ENCODE measurements at places on chromosomes 7 and 10. TPM values are rescaled to one million over a fixed set of nuclear protein-coding genes. Genes with fewer than 3 reads are reported as not detected.

DNA sequence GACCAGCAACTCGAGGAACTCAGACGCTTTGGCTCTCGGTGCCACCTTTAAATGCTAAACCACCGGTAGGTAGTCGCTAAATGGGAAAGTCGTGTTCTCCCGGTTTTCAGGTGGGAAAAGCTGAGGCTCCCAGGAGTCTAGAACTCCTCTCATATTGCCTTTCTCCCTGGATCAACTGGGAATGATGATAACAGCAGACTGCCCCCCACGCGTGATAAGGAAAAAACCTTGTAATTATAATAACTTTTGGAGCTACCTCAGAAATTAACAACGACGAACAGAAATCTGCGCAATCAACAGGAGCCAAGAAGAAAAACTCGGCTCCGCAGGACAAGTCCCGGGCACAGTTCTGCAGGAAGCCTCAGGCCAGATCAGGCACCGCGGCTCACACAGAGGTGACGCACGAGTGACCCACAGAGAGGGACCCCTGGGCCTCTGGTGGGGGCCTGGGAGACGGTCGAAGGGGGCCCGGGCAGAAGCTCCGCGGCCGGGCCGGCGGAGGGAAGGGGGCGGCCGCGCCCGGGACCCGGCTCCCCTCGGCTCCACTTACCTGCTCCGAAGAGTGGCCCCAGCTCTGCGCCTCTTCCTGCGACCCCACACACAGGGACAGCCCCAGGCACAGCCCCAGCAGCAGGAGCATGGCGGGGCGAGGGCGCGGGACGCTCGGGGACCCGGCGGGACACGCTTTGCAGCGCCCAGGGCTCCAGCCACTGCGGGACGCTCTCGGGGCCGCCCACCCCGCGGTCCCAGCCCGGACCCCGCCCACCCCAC, at the start of gene ITIH5:
TSS of gene ITIH5 (minus strand) at position 714 of the 771 bp plus-strand sequence. CDS start at position 640, 74 bp downstream.
- H3K27ac ChIP-seq, result no peak within 1 kb of the TSS
- no peak for DNase-seq
- peaks cover 18% of the 10 kb centered on the region for H3K4me1 ChIP-seq
- peak within 1 kb of the TSS; percentile 78 for H3K4me3 ChIP-seq
- peaks cover 15% of the 10 kb centered on the region for H3K36me3 ChIP-seq

DNA sequence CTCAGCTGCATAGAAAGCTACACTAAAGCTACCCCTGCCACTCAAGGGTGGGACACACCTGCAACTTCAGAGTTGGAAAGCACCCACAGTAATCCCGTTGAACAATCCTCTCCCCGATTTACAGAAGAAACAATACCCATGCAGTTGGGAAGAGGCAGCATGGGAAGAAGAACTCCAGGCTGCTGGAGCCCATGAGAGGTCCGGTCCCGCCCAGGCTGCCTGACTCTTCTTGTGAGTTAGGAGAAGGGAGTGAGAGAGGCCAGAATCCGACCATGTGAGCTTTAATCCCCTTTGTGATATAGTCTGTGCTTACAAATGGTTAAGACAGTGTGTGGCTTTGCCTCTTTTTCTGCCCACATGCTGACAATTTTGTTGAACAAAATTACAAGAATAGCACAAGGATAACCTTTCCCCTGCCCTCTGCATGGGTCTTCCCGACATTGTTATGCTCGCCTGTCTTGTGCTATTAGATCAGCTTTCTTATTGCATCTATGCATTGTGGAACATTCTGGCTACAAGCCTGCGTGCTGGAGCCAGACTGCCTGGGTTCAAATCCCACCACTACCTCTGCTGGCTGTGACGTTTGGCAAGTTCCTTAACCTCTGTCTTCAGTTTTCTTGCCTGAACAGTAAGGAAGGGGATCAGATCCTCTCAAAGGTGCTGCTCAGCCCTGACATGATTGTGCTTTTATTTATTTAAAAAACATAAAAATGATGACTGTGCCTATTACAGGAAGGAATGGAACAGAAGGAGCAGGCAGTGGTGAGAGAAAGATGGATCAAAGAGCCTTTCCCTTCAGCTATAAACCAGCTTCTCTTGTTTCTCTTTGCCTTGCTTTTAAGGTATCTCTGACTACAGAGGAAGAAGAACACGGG, 56.0 kb downstream of the BPGM start:
- H3K27ac ChIP-seq, result no peak overlapping the region
- no peak for DNase-seq
- H3K27me3 ChIP-seq, result no peaks in the 10 kb centered on the region
- peak overlapping the region; percentile 64 for H3K4me3 ChIP-seq
- H3K4me1 ChIP-seq, result no peaks in the 10 kb centered on the region

The ACTR3C gene
- 1.3 TPM for polyA plus RNA-seq

- H3K4me3 ChIP-seq, result no peak overlapping the region
- H3K4me1 ChIP-seq, result peaks cover 6% of the 10 kb centered on the region
- no peak overlapping the region for H3K27ac ChIP-seq
- H3K36me3 ChIP-seq, result peaks cover 7% of the 10 kb centered on the region
Observed at GRCh38 chr7:130048906-130049305, 2.3 kb downstream of the ZC3HC1 start.

DNA sequence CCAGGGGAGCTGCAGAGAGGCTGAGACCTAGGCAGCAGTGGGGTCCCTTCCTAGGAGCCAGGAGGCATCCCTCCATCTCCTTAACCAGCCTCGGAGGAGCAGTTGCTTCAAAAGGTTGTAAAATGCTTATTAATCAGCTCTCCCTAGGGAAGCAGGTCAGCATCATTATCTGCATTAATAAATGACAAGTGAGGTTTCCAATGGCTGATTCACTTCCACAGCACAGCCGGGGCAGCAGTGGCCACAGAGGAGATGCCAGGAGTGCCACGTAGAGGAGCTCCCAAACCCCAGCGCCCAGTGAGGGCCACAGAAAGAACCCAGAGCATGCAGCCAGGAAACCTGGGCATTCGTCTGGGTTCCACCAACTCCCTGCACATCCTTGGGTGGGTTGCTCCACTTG, 8.2 kb upstream of the NPFFR1 start:
- H3K4me3 ChIP-seq, result no peak overlapping the region
- DNase-seq, result no peak
- H3K27ac ChIP-seq, result no peak overlapping the region
- peaks cover 5% of the 10 kb centered on the region for H3K4me1 ChIP-seq
- H3K36me3 ChIP-seq, result no peaks in the 10 kb centered on the region

The TRPV5 gene
- not detected for polyA plus RNA-seq

The TFR2 gene
- polyA plus RNA-seq, result 0.67 TPM

GRCh38 chr10:91590904-91591796, 41.7 kb downstream of the PPP1R3C start:
- H3K4me1 ChIP-seq, result no peaks in the 10 kb centered on the region
- no peak overlapping the region for H3K4me3 ChIP-seq
- no peak for DNase-seq

DNA sequence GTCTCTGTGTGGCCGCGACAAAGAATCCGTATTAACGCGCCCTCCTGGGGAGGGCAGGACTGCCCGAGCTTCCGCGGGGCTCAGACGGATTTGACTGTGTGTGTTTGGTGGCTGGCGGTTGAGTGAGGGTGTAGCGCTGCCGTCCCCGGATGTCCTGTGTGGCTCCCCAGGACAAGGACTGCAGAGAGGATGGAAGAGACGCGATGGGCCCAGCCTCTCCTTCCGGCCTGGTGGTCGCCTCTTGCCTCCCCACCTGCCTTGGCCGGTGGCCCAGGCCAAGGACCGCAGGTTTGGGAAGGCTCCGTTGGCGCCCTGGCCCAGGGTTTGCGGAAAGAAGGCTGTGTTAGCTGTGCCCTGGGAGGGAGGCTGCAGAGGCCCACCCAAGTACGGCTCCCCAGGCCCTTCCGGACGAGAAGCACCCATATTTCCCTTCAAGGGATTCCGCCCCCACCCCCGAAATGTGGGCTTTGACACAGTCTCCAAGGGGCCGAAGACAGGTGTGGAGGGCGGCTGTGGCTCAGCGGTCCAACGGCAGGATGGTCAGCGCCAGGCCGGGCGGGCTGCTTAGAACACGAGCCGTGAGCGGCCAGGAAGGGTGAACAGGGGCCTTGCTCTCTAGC, 2.3 kb downstream of the UNCX start:
- peak overlapping the region; percentile 63 for H3K4me3 ChIP-seq
- H3K27me3 ChIP-seq, result peaks cover 49% of the 10 kb centered on the region
- no peak for DNase-seq
- H3K27ac ChIP-seq, result peak overlapping the region; percentile 85
- peaks cover 4% of the 10 kb centered on the region for H3K36me3 ChIP-seq
- peaks cover 20% of the 10 kb centered on the region for H3K4me1 ChIP-seq

The FAM25C gene
- polyA plus RNA-seq, result not detected

DNA sequence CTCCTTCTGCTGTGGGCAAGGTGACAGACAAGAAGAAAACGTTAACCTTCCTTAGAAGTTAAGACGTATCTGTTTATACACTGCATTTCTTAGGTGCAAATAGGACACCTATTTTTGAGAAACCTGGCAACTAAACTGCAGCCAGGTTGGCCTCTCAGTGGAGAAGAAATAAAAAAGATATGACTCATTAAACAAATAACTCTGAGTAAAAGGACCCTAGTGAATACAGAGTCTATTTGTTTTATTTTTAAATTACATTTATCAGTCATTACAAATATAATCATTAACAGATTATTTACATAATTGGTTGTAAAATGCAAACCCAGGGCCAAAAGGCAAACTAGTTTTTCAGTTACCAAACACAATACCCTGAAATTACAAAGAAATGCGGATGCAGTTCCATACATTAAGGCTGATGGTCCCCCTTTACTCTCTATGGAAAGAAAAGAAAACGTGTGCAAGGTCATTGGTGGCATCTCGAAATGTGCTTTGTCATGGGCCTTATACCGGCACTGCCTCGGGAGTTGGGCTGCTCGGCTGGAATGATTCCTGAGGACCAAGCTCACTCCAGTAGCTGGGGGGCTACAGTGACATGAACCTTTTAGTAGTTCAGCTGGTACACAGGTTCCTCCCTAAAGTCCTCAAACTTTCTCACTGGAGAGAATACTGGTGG, 38.4 kb downstream of the ADRB1 start:
- no peak overlapping the region for H3K27ac ChIP-seq
- DNase-seq, result no peak
- no peaks in the 10 kb centered on the region for H3K27me3 ChIP-seq
- peaks cover 8% of the 10 kb centered on the region for H3K4me1 ChIP-seq

DNA sequence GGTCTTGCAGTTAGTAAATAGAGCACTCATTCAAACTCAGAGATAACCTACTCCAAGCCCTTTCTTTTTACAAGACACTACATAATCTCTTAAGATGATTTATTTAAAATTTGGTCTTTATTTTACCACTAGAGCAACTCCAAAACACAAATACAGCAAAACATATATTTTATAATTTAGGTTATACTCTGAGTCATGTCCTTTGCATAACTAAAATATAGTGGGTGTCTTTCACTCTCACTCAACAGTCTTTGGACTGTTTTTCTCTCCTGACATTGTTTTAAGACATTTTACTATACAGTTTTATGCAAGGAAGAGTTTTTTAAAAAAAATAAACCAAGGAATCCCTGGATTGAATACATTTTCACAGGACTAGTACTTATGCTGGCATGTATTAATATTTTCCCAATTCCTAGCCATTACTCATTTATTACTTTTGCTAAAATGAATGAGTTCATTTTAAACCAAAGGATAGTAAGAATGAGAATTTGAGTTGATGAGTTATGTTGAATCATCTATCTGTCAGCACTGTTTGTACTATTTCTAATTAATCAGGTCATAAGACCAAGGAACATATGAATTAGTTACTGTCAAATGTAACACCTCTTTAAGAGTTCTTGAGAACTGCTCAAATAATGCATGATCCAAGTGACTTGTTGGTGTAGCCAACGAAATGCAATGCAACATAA, 303.1 kb upstream of the FZD1 start:
- peaks cover 16% of the 10 kb centered on the region for H3K36me3 ChIP-seq
- H3K27ac ChIP-seq, result no peak overlapping the region
- no peak for DNase-seq
- H3K4me1 ChIP-seq, result peaks cover 12% of the 10 kb centered on the region
- no peaks in the 10 kb centered on the region for H3K27me3 ChIP-seq
- no peak overlapping the region for H3K4me3 ChIP-seq

The DENND2A gene
- polyA plus RNA-seq, result 0.30 TPM

DNA sequence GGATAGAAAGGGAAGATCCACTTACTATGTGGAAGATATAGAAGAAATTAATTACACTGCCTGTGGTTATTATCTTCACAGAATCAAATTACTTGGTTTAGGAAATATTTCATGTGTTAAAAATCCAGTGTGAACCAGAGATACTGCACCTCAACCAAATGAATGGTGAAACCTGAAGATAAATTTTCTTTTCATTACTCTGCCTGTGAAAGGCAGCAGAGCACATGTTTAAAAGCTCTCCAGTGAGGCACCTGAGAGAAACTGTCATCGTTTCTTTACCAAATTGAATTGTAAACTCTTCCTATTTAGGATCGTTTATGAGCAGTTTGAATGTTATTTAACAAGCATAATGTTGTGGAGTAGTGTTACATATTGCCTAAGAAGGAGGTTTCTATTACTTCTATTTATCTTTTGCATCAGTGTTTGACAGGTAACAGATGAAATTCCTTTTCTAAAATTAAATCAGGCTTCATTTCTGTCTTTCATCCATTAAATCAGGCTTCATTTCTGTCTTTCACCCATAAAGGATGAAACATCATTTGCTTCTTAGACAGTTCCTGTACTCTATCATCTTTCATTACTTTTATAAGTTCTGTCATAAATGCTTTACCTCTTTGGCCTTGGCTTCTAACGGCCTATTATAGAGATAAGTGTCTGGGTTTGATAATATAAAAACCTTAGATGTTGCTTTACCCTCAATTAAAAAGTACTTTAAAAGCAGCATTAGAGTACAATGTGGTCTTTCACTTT, 266.6 kb downstream of the NXPH1 start:
- no peak overlapping the region for H3K4me3 ChIP-seq
- H3K27ac ChIP-seq, result no peak overlapping the region
- H3K27me3 ChIP-seq, result no peaks in the 10 kb centered on the region
- H3K36me3 ChIP-seq, result no peaks in the 10 kb centered on the region

- DNase-seq, result no peak
- H3K27ac ChIP-seq, result no peak overlapping the region
- no peaks in the 10 kb centered on the region for H3K4me1 ChIP-seq
Observed at GRCh38 chr7:128920913-128921582, 10.5 kb upstream of the KCP start.

The FBXO24 gene
- polyA plus RNA-seq, result 1.7 TPM

DNA sequence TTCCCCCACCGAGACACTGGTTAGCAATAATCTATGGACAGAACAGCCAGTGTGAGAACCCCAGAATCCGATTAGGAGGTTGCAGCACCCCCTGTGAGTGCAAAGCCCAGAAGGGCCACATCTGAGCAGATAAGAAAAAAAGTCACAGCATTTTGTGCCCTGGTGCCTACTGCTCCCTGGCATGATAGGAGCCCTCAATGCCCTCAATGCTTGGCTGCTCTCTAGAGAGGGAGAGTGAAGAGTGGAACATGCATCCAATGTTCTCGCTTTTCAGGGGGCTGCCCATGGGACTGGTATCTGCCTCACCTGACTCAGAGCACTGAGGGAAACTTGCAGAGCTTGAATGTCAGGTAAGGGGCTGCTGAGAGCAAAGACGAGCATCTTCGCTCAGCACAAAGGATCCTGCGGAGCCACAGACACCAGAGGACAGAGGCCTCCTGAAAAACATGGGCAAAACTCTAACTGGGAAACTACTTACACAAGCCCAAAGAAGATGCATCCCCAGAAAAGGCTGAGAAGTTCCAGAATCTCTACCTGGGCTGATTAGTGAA, 98.0 kb upstream of the FAM20C start:
- H3K4me3 ChIP-seq, result no peak overlapping the region
- peaks cover 6% of the 10 kb centered on the region for H3K4me1 ChIP-seq
- no peak for DNase-seq
- H3K27ac ChIP-seq, result no peak overlapping the region

The ZKSCAN1 gene
- polyA plus RNA-seq, result 40.3 TPM

GRCh38 chr7:158973440-158973839, 117.1 kb downstream of the DYNC2I1 start:
- H3K4me3 ChIP-seq, result no peak overlapping the region
- peak; percentile 3 for DNase-seq
- no peak overlapping the region for H3K27ac ChIP-seq
- H3K27me3 ChIP-seq, result peaks cover 3% of the 10 kb centered on the region
- H3K36me3 ChIP-seq, result no peaks in the 10 kb centered on the region

The PLEKHS1 gene
- not detected for polyA plus RNA-seq
